Spinal cord (tissue), 10 donors: ENCODE measurements at places on chromosomes 5 and 9. TPM values are rescaled to one million over a fixed set of nuclear protein-coding genes. Genes with fewer than 3 reads are reported as not detected.

Gene FAM221B
- 0.06 TPM for total RNA-seq

Gene DHFR
- total RNA-seq, result 42.4 TPM

Gene FAM78A
- total RNA-seq, result 2.7 TPM

Gene C5orf58
- not detected for total RNA-seq

Gene CERCAM
- total RNA-seq, result 27.5 TPM

Gene PCA3
- 0.50 TPM for total RNA-seq

- no peak for DNase-seq
These were observed 151.9 kb downstream of the SPATA31D1 start for GRCh38 chr9:82140471-82140870.

- DNase-seq, result no peak
These were observed 134.1 kb upstream of the RAPGEF1 start for GRCh38 chr9:131873891-131874440.

DNA sequence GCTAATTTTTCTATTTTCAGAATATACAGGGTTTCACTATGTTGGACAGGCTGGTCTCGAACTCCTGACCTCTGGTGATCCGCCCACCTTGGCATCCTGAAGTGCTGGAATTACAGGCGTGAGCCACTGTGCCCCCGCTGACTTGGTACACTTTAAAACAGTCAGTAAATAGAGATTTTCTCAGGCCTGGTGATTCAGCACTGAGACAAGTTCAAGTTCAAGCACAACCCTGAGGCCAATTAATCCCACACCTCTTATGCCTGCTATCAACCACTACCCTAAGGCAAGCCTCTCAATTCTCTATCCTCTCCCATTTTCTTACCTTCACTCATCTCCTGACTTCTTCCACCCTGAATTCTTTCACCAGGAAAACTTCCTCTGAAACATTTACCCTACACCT, 18.9 kb downstream of the MUSK start:
- DNase-seq, result no peak

DNA sequence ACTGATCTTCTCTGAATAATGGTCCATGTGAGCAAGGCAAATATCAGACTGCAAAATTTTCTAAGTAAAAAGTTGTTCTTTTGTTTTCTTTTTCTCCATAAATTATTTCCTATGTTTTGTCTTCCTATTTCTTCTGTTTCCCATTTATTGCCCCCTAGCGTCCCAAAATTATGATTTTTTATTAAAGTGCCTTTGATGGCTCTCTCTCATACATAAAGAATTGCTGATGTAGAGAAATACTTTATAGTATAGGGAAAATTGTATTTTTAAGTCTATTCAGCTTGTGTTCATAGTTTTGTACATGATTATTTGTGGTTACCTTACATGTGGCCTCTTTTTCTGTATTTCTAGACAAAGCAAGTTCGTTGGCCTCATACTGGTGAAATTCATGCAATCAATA, 1031.2 kb downstream of the EFNA5 start:
- no peak for DNase-seq

DNA sequence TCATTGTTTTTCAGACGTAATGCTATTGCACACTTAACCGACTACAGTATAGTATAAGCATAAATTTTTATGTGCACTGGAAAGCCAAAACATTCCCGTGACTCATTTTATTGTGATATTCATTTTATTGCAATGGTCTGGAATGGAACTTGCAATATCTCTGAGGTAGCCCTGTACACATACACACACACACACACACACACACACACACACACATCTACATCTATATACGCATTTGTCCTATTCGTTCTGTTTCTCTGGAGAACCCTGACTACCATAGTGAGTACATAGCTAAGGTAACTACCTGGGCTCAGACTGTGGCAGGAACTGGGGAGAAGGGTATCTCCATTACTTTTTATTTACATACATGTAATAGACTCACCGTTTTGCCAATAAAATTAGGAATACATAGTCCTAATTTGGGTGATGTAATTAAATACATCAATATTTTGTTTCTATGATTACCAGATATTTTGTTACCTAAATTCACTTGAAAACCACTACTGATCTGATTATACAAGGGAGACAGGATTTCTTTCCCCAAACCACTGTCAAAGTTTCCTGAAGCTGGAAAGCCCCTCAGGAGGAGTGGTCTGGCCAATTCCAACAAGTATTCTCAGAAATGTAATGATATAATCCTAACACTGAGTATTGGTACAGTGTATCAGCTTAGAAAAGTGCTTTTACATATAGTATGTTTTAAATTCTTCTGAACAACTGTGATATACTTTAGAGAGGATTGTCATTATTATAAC, 74.0 kb upstream of the PLPP1 start:
- no peak for DNase-seq

DNA sequence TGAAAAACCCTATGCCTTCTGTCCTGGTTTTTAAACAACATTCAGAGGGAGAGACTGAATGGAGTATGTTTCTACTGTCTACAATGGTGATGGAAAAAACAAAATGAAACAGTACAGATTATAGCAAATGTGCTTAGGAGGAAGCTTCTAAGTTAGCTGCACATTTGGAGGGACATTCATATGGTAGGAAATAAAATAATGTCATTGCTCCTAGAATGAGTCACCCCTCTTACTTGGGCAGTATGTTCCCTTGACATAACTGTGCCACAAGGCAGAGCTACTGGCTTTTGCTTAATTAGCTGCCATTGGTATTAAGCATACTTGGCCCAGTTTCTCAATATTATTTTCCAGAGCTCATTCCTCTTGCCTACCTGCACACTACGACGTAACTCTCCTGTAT, 128.9 kb downstream of the GDNF start:
- no peak for DNase-seq

DNA sequence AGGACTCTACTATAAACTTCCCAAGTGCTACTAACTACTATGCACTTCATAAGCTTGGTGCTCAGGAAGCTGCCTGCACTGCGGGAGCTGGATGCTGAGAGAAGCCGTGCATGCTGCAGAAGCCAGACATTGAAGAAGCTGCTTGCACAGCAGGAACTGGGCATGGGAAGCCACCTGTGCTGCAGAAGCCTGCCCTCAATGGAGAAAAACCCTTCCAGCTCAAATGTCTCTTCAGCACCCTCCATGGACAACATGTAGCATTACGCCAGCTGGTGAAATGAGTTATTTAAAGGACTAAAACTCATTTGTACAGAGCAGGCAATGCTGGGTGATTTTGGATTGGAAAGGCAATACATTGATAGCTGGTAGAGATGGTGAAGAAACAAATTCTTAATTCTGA, 247.2 kb downstream of the KIF4B start:
- no peak for DNase-seq

- DNase-seq, result no peak
These were observed 50.2 kb upstream of the BARX1 start for GRCh38 chr9:94005272-94005901.
